ENCODE measurements at places on chromosomes 2 and 18.

DNA sequence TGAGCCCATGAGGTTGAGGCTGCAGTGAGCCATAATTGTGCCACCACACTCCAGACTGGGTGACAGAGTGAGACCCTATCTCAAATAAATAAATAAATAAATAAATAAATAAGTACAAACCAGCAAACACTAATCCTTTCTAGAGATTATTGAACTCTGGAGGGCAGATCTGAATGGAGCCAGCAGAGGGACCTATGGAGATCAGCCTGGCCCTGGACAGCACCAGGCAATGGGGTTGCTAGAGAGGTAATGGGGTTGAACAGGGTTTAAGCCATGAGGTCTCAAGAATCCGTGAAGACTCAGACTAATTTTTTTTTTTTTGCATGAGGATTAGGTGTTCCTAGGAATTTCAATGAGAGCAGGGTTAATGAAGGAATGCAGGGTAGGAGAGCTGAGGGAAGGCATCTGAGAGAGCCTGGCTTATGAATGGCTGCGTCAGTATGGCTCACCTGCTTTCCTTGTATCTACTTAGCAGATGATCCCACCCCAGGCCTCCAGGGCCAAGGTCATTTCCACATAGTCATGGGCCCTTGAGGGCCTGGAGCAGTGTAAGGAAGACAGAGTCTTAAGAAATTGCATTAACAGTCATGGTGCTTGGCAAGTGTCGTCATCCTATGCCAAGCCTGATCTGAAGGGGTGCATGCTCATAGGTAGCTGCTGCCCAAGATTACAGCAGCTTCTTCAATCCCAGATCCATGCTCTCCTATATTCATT lies 34.6 kb upstream of the IL37 start:
- no peak for DNase-seq

- DNase-seq = no peak
Measured at GRCh38 chr18:45677276-45677807, 46.6 kb upstream of the SLC14A1 start.

DNA sequence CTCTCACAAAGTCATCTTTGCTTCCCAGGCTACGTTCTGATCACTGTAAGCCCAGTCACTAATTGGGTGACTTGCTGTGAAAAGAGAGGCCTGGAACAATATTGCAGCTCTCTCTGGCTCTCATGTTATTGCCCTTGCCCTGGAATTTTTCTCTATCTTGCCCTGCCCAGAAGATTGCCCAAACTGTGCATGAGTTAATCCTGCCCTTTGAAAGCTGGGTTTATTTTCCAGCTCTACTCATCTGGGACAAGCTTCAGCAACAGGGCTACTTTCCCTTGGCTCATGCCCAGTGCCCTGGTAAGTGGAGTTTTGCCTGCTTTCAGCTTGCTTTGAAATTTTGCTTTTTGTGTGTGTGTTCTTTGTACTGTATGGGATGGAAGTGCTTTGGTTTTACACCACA lies 6.9 kb upstream of the EHBP1 start:
- DNase-seq = no peak

DNA sequence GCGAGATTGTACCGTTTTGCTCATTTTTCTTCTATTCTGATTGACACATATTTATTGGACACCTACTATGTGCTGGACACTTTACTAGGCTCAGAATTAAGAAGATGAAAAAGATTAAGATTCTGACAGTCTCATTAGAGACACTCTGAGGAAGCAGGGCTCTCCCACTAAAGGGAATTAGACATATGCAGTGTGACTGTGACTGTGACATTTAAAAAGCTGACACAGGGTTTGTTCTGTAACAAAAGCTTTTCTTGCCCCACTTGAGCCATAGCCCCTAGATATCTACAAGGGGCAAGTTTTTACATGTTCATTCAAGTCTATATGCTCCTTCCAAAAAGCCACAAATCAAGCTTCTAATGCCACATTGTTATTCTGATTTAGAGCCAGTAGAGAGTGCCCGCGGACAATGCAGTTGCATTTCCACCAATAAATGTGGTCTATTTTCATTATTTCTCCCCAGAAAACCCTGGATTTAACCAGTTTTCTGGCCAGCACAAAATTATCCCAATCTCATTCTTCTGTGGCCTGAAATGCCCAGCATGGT lies 9.8 kb downstream of the ARHGAP25 start:
- DNase-seq = peak; percentile 38

GRCh38 chr2:216658757-216659156 lies 25.5 kb downstream of the IGFBP2 start:
- no peak for DNase-seq

DNA sequence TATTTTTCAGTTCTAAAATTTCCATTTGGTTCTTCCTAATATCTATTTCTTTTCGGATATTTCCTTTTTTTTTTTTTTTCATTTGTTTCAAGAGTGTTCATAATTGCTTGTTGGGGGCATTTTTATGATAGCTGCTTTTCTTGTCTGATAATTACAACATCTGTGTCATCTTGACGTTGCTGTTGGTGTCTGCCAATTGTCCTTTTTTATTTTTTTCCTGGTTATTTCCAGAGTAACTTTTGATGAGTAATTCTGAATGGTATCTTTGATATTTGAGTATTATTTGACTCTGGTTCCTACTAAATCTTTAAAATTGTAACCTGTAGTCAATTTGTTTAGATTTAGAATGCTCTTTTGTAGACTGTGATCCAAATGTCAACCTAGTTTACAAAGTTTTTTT lies 51.3 kb upstream of the CHRNA1 start:
- no peak for DNase-seq

DNA sequence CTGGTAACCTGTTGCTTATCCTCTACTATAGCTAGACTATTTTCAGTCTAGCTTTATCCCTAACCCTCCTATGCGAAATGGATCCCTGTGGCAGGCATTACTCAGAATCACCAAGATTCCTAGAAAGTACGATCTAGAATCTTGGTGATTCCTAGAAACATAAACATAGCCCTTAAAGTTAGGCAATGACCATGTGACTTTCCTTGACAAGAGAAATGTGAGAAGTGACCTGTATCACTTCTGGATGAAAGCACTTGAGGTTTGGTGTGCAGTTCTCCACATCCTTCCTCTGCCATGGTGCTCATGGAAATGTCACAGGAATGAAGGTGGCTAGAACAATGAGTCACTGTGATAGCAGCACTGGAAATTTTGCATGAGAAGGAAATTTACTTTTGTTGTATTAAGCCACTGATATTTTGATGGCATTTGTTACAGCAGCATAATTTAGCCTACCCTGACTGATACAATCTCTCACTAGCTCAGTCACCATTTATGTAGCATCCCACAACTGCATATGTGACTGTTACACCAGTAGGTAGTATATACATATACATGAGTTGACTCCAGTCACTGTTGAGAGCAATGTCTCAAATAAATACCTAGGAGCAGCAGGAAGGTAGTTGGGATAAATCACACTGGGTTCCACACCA lies 68.3 kb upstream of the MAPRE2 start:
- DNase-seq = no peak

DNA sequence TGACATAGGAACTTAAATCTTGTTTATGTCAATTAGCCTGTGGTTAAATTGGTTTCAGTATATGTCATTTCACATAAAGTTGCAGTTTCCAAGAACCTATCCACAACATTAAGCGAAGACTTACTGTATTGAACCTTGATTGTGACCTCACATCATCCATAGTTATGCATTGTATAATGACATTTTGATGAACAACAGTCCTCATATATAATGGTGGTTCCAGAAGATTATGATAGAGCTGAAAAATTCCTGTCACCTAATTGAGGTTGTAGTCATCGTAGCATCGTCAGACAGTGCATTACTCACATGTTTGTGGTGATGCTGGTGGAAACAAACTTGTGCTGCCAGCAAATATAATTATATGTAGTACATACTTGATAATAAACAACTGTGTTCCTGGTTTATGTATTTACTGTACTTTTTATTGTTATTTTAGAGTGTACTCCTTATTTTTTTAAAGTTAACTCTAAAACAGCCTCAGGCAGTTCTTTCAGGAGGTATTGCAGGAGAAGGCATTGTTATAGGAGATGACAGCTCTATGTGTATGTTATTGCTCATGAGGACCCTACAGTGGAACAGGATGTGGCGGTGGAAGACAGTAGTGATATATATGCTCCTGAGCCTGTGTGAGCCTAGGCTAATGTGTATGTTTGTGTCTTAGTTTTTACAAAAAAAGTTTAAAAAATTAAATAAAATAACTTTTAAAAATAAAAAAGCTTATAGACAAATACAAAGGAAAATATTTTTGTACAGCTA lies 56.6 kb downstream of the UBE2E3 start:
- DNase-seq = no peak

GRCh38 chr18:50659091-50660003 lies 99.5 kb downstream of the MAPK4 start:
- no peak for DNase-seq

DNA sequence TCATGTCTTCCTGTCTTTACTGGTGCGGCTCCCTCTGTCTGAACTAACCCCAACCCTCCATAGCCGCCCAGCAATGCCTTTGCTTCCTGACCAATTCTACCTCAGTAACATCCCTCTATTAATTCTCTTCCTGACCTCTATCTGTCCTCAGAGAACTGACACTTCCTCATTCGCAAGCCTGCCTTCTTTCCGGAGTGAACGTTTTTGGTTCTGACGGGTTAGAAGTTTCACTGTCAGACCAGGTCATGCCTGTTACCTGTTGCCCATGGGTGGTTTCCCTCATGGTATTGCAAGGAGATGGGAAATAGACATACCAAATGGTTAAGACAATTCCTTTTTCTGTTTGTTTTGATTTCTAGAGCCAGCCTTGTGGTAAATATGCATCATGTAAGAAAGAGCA lies 453.4 kb upstream of the SLC14A2 start:
- DNase-seq = no peak

DNA sequence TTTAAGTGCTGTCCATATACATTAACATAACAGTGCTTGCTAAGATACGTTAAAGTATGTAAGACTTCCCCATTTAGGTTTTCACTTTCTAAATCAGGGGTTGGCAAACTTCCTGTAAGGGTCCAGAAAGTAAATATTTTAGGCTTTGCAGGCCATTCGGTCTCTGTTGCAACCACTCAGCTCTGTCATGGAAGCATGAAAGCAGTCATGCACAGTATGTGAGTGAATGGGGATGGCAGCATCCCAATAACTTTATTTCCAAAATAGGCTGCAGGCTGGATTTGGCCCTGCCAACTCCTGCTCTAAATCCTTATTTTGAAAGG lies 128.7 kb downstream of the PLA2R1 start:
- DNase-seq = no peak

- DNase-seq = no peak
Measured at GRCh38 chr2:165196411-165196810, 7.4 kb downstream of the SCN3A start.

- DNase-seq = no peak
Measured at GRCh38 chr18:58218117-58218516, 174.1 kb downstream of the NEDD4L start.

GRCh38 chr2:181457121-181457740 lies at the start of gene ITGA4:
TSS of gene ITGA4 (plus strand) at chr2:181457386. CDS start at chr2:181457655, 269 bp downstream.
- DNase-seq = peak; percentile 52

GRCh38 chr2:231342061-231342711 lies 53.3 kb upstream of the B3GNT7 start:
- no peak for DNase-seq

GRCh38 chr2:176136374-176137251 lies 7.1 kb downstream of the HOXD8 start:
- DNase-seq = peak; percentile 50

- no peak for DNase-seq
Measured at GRCh38 chr2:146666340-146666739, 1178.5 kb upstream of the ACVR2A start.

DNA sequence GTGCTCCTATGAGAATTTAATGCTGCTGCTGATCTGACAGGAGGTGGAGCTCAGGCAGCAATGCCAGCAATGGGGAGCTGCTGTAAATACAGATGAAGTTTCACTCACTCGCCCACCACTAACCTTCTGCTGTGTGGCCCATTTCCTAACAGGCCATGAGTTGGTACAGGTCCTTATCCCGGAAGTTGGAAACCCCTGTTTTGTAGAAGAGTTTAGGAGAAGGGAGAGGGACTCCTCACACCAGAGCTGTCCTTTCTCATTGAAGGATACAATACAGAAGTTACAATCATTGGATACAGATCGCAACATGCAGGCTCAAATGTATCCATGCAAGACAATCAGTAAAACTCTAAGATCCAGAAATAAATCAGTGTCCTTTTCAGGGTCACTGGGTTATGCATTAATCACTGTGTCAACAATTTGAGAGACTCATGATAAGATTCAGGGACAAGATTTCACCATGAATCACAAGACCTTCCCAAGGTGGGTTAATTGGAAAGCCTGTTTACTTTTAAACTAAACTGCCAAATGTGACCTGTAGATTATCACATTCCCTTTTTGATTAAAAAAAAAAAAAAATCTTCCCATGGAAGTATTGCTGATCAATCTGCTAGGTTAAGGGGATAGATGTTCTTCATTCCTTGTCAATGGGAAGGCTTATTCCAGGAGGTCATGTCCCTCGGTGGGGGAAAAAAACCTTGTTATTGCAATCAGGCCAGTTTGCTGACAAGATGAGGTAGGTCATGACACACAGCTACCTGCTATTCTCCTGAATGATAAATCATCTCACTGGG lies 97.2 kb downstream of the SP100 start:
- DNase-seq = no peak

DNA sequence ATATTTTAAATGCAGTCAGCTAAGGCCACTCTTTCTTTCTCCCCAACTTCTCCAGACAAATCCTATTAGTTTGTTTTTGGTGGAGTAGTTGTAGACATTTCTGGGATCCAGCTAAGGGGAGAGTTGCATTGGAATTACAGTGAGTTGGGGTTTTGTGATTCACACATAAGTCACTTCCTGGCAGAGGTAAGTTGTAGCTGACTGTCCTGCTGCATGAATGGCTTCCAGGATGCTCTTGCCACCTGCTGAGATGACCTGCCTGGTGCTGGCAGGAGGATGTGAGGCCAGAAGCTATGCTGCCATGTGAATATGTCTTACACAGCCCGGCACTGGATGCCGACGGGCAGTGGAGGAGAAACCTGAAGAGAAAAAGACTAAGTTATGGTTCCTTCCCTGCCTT lies 243.7 kb downstream of the TDRD15 start:
- no peak for DNase-seq

DNA sequence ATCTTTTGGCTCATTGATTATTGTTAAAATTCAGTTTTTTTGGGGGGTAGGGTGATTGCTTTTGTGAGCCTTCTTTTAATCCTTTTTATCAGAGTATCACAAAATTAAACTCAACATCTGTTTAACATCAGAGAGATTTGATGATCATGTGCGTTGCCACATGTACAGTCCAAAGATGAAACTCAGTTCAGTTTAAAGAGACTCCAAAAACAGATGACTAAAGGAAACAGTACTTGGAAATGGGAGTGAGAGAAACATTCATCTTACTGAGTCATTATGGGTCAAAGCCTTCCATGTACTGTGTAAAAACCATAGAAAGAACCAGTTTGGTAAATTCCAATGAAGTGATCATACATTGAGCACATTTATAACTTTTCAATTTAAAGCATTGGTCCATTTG lies 53.0 kb downstream of the LYPD6 start:
- DNase-seq = no peak

GRCh38 chr2:138827426-138828054 lies 47.4 kb upstream of the NXPH2 start:
- peak; percentile 69 for DNase-seq

DNA sequence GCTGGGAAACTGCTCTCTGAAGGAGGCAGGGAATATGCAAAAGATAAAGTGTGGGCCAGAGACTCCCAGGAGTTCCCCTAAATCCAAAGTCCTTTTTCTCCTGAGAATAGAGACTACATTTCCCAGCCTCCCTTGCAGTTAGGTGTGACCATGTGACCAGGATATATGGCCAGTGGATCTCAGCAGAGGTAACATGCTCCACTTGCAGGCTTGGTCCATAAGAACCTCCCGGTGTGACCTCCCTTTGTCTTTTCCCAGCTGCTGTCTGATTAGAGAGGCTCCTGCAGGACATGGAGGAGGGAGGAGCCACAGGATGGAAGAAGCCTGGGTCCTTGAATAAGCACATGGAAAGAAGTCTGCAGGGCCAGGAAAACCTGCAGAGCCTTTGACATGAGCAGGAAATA lies 76.2 kb downstream of the TGFA start:
- no peak for DNase-seq

All from DMS79 treated with DMSO at 0.1 percent for 48 hours (cell line).